ENCODE measurements at places on chromosomes 6 and 20.

DNA sequence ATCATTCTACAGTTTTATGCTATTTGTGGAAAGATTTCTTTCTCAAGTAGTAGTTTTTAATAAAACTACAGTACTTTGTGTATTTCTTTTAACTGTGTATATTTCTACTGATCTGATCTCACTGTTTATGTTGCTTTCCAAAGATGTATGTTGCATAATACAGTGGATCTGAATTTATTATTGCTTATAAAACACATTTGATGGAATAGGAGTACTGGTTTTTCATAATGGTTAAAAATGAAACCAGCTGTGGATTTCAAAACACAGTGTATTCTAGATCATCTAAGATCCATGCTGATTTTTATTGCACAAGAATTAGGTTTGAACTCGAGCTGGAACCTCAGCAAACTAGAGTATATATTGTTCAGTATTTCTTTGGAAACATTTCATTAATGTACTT is 8.0 kb downstream of the NKX2-4 start:
- no peak for DNase-seq

GRCh38 chr6:160347259-160348222 is 637 bp upstream of the SLC22A3 start:
- no peak for DNase-seq

- no peak for DNase-seq
Measured at GRCh38 chr20:56202493-56203077, 45.9 kb upstream of the MC3R start.

DNA sequence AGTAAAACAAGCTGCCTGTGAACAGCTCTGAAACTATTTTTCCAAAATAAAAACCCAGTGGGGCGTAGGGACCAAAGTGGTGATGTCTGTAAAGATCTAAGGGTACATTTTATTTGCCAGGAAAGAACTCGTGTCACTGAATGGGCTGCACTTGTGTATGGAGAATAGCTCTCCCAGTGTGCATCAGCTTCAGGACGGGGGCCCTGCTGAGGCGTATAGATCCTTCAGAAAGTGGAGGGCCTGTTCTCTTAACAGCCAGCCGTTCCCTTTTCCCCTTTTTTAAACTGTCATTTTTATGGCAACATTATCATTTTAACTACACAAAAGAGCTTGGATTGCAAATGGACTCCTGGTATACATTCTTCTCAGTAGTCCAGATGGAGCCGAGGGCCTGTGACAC is 137.3 kb downstream of the TMEM242 start:
- no peak for DNase-seq

DNA sequence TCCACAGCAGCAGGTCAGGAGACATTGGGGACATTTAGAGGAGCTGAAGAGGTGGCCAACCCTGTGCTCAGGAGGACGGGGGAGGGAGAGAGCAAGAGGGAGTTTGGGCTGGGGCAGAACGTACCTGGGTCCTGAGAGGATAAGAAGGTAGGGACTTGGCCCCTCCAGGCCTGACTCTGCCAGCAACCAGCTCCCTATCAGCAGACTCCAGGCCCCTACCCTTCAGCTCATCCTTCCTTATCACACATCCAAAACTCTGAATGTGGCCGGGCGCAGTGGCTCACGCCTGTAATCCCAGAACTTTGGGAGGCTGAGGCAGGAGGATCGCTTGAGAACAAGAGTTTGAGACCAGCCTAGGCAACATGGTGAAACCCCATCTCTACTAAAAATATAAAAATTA is 5.0 kb downstream of the STMN3 start:
- DNase-seq = no peak

DNA sequence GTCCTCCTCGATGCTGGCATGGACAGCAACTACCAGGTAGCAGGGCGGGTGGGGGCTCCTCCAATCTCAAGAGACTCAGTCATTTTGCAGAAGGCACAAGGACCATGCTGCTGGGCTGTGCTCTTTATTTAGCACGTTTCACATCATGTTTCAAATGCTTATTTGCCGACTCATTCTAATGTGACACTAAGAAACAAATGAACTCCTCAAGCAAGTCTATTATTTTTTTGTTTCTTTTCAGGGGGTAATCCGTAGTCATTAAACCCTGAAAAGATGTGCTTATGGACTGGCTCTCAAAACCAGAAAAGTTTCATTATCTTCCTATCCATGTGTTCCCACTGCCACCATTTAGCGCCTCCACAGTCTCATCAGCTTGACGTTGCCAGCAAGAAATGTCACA is 92.9 kb downstream of the ANKS1A start:
- no peak for DNase-seq

DNA sequence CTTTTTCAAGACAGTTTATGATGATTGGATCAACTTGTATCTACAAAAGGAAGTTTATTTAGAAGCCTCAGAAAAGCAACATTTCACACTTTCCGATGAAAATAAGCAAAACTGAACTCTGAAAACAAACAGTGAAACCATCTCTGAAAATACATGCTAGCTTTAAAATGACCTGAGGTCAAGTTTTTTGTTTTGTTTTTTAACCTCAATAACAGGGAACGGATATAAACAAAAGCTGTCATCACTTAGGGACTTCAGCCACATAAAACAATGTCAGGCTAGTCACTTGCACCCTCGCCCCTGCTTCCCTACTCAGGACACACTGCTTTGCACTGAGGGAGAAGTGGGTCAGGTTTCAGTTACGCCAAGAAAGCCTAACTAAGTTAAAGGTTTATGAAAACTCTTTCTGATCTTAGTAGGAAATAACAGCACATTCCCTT is 11.6 kb downstream of the BACH2 start:
- no peak for DNase-seq

DNA sequence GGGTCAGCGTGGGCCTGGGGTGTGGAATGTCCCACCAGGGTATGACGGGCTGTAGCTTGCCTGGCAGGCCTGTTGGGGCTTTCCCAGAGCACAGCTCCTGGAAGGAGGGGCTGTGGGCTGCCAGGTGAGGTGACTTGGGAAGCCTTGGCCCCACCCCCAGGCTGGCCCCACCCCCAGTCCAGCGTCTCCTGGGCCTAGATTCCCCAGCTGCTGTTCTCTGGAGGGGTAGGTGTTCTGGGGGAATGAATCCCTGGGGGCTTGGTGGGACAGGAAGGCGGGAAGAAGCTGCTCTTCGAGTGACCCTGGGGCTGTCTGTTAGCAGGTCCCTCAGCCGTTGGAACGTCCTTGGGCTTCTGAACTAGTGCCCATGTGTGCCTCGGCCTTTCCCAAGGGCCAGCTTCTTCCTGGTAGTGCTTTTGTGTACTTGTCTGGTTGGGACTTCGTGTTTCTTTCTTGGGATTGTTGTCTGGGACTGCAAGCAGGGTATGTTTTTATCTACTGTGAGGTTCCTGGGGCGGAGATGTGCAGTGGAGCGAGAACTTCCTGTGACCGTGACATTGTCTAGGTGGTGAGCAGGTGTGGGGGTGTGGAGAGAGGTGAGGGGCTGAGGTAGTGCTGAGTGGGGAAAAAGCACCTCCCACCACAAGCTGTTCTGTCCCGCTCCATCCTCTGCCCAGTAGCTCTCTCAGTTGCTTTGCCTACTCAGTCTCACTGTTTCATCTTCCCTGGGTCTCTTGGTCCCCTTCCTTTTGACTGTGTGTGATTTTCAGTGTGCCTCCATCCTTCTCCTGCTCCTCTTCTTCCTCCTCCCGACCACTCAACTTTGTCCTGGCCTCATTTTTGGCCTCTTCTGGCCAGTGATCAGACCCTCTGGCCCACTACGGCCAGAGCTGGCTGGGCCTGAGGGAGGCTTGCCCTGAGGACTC is 1.3 kb upstream of the DDR1 start:
- no peak for DNase-seq

GRCh38 chr20:37295001-37295400 is 5.5 kb downstream of the MANBAL start:
- no peak for DNase-seq

GRCh38 chr6:7827142-7827541 is 83.4 kb downstream of the TXNDC5 start:
- DNase-seq = no peak

DNA sequence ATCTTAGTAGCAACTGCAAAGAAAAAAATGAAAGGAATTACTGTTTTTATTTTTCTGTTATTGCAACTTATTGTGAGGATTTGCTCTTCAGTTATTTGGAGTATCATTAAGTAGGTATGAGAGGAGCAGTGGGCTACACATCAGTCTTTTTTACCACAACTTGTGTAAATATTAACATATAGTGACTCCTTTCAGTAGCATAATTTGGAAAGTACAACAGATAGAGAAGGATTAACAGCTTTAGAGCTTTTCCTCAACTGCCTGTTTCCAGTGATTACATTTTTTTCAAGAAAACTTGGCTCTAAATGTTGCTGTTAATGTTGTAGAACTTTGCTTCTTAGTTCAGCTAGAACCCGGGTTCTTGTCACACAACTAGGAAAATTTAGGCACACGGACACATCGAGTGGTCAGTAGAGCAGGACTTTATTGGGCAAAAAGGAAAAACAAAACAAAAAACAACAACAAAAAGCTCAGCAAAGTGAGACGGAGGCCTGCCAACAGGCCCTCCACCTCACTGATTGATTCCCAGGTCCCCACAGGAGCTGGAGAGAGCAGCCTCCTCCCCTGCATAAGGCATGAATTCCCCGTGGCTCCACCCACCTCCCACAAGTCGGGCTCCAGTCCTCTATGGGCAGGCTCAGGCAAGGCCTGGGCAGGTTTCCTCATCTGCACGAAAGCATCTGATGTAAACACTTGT is 75.1 kb downstream of the ADGRG6 start:
- peak; percentile 88 for DNase-seq

DNA sequence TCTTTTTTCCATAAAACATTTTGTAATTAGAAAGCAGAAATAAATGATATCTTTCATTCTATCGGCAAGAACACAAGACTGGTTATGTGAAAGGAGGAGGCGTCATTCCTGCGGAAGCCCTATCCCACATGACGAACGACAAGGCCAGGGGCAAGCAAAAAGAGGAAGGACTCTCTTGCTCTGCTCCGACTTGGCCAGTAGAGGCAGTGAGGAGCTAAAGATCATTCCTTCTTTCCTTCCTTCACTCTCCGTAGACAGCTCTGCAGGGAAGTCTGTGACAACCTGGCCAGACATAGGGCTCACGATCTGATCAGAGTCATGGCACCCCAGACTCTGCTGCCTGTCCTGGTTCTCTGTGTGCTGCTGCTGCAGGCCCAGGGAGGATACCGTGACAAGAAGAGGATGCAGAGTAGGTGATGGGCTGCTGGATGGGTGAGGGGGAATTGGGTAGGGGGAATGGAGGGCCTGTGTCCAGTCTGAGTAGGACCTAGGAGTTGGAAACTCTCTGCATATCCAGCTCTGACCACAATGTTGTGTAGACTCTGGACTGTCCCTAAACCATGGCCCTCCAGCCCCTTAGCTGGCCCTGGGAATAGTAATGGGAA is at the start of gene WFDC10A:
Gene WFDC10A (plus strand): TSS at position 244 of the 605 bp plus-strand sequence. CDS start 75 bp downstream, at position 319.
- no peak for DNase-seq

- no peak for DNase-seq
Measured at GRCh38 chr20:41989935-41990635, 371.9 kb upstream of the CHD6 start.

- DNase-seq = no peak
Measured at GRCh38 chr20:1587781-1588532, 30.5 kb upstream of the SIRPD start.

DNA sequence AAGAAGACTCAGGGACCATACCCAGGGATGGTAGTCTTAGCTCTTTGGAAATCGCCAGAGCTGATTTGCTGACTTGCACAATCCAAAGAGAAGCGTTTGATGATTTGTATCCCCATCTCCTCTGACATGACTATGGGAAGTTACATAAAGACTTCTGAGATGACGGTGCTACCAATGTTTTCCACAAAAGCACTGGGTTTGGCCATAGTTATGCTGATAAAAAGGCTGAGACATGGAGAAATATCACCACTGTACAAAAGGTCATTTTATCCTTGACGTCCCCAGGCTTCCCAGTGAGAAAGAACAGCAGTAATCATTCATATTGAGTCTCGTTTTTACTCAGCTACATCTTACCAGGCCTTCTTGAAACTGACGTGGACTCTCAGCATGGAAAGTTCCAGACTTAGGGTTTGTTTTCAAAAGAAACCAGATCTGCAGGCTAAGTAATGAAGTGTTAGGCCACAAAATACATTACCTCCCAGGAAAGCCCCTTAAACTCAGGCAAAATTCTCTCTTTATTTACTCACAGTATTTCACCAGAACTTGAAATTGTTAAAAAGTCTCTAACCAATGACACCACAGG is 370.3 kb upstream of the JARID2 start:
- DNase-seq = no peak

GRCh38 chr20:25247518-25247955 is 348 bp upstream of the PYGB start:
- no peak for DNase-seq

DNA sequence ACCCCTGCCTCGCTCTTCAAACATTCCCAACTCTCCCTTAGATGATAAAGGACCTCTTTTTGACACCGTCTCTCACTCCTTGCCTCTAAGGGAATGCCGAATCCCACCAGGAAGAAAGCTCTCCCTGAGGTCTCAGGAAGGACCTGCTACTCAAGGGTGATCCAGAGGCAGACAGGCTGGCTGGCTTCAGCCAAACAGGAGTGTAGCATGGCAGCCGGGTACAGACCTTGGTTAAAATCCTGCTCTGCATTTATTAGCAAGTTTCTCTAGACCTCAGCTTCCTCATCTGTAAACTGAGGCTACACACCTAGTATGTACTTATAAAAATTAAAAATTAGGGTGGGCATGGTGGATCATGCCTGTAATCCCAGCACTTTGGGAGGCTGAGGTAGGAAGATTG is 17.2 kb downstream of the MAP1LC3A start:
- no peak for DNase-seq

GRCh38 chr6:128337619-128338018 is 182.8 kb downstream of the PTPRK start:
- no peak for DNase-seq

- no peak for DNase-seq
Measured at GRCh38 chr6:128882560-128882959, 378 bp upstream of the LAMA2 start.

GRCh38 chr20:1907586-1907985 is 12.4 kb downstream of the SIRPA start:
- DNase-seq = no peak

GRCh38 chr6:91057689-91058088 is 470.8 kb upstream of the MAP3K7 start:
- no peak for DNase-seq

DNA sequence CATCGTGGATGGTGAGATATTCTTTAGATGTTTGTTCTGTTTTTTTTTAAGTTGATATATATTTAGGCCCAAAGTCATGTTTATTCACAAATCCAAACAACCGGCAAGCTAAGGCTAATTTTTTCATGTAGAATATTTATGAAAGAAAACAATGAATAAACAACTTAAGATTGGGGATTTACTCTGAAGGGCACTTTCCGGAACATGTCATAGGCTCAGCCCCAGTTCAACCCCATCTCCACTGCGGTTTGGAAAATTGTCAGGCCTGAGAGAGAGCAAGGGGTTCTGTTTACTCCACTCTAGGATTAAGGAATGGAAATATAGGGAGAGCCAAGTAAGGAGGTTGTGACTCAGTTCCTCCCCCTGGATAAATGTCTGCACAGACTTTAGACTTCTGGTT is 18.3 kb downstream of the RPS6KA2 start:
- no peak for DNase-seq

- no peak for DNase-seq
Measured at GRCh38 chr20:14288341-14289330, 48.8 kb downstream of the FLRT3 start.

- DNase-seq = no peak
Measured at GRCh38 chr6:31764198-31764597, 1.7 kb downstream of the SAPCD1 start.

All from NCI-H1417 treated with DMSO at 0.1 percent for 48 hours (cell line).